ENCODE measurements at places on chromosomes 1 and 21. TPM values are rescaled to one million over a fixed set of nuclear protein-coding genes. Genes with fewer than 3 reads are reported as not detected.
A peak's percentile ranks its signal among the peaks of the same experiment; 100 is the strongest.

- DNase-seq, result peak; percentile 49
These were observed 53.4 kb downstream of the WLS start for GRCh38 chr1:68178821-68179490.

DNA sequence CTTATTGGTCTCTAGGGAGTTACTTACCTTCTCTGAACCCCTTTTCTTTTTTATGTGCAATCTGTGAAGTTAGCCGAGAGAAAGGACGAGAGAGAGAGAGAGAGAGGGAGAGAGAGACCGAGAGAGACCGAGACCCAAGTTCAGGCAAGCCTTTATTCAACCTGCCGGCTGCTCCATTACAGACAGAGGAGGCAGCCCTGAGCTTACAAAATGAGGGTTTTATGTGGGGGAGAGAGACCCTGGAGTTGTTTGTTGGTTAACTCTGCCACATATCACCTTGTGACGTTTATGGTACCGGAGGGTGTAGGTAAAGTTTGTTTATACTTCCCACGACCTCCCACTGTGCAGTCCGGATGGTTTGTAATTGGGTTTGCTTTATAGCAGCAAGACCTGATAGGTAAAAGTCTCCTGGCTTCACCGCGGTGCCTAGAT lies 1.5 kb upstream of the MCOLN3 start:
- no peak for DNase-seq

DNA sequence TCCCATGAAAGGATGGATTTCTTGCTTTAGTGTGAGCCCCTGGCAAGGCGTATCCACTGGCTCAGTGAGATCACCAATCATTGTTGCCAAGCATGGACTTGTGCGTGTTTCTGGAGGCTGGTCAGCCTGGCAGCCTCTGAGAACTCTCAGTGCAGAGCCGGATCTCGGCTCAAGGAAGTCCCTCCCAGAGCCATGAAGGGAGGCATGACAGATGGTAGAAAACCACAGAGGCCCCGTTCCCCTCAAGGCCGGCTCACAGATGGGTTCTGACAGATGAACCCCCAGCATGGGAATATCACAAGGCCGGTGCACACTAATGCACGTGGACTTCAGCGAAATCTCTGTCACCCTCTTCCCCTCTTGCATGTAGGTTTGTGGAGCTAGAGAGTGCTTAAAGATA lies 290.5 kb downstream of the AJAP1 start:
- no peak for DNase-seq

DNA sequence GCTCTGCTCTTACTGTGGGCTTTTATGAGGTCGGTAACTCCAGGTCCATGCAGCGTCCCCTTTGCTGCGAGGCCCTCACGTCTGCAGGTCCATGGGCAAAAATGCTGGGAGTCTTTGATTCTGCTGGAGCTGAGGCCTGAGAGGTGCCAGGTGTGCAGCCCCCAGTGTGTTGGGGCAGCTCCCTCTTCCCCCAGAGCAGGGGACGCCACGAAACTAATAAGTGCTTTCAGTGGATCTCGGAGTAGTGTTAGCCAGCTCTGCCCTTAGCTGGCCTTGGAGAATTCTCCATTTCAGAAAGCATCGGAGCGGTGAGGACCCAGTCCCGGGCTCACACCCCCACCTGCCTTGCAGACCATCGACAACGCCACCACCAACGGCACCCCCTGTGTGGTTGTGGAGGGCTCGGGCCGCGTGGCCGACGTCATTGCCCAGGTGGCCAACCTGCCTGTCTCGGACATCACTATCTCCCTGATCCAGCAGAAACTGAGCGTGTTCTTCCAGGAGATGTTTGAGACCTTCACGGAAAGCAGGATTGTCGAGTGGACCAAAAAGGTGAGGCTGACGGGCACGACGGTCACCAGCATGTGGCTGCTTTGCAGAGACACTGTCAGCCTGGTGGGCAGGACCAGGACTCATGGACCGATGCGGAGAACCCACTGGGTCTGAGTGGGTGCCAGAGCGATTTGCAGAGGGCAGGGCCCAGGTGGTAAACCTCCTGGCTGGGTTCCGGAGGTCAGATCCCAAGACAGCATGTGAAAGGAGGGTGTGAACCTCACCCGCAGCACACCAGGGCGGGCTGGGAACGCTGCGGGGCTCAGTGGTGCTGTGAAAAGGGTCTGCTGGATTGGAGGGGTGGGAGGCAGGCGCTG lies 25.5 kb downstream of the TRPM2 start:
- DNase-seq, result no peak

The FTCD gene
- total RNA-seq, result not detected

All from A172 (cell line).